ENCODE measurements at places on chromosomes 3 and 15.
A peak's percentile ranks its signal among the peaks of the same experiment; 100 is the strongest.

DNA sequence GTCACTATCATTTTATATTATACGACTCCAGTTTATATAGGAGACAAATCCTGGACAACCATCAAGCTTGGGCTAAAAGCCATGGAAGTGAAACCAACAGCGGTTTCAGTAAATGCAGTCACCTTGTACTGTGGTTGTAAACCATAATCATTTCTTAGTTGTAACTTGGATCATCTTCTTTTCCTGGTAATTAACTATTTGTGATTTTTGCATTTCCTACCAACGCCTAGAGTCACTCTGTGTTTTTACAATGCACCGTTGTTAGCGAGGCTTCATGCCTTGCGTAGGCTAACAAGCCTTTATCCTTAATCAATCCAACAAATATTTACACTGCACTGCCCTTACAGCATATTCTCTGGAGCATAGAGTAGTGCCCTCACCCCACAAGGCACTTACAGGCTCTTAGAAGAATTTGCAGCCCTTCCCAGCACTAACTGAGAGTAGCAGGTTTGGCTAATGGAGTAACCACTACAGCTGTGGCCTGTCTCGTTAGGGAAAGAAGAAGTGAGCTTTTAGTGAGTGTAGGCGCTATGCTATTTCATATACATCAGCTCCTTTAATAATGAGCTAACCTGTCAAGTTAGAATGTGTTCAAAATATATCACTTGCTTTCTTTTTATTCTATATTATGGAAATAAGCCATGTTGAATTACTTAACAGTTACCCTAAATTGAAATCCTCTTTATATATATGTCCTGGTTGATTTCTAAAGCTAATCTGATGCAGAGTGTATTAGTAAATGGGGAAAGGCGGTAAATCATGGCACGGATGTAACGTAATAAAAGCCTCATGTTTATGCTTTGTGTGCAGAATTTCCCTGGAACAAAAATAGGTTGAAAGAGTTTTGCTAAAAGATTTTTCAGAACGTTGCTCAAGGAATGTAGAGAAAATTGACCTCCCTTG is 62.8 kb downstream of the ABHD2 start:
- peak; percentile 40 for DNase-seq

GRCh38 chr15:62075595-62076277 is 9.0 kb downstream of the C2CD4A start:
- DNase-seq = no peak

- no peak for DNase-seq
These were observed 4.5 kb upstream of the ULK3 start for GRCh38 chr15:74847432-74847831.

DNA sequence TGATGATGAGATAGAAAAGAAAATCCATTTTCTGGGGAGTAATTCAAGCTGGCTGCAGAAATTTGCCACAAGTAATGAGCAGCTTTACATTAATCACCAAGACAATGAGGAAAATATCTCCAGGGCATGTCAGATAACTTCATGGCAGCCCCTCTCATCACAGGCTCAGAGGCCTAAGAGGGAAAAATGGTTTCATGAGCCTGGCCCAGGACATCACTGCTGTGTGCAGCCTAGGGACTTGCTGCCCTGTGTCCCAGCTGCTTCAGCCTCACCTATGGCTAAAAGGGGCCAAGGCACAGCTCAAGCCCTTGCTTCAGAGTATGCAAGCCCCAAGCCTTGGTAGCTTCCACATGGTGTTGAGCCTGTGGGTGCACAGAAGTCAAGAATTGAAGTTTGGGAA is 161.7 kb downstream of the OPA1 start:
- DNase-seq = no peak

DNA sequence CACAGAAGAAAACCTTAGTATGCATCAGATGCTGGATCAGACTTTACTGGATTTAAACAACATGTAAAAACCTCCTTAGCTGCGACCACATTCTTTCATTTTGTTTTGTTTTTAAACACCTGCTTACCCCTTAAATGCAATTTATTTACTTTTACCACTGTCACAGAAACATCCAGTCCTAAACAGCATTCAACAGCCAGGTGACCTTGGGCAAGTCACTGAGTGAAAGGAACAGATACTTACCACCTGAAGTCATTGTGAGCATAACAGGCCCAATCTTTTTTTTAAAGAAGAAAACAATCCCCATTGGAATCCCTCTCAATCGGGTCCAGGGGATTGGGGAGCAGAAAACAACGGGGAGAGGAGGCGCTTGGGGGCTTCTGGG is 390 bp downstream of the STARD5 start:
- no peak for DNase-seq

GRCh38 chr3:130515755-130516154 is 1.2 kb upstream of the COL6A6 start:
- DNase-seq = no peak

GRCh38 chr3:34703053-34703452 is 904.6 kb downstream of the PDCD6IP start:
- DNase-seq = no peak

DNA sequence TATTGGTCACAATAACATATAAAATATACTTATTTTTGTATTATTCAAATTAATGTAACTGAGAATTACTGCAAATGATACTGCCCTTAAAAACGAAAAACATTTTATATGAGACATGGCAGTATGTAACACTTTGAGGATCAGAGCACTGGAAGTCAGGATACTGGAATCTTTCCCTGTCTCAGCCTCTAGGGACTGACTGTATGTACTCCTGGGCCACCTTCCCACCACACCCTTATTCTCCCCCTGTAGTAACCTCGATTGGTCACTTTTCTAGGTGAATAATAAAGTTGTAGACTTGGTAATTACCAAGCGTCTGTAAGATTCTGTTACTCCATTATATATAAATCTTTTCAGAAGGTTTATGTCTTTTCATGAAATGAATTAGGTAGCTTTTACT is 43.0 kb downstream of the LRRC49 start:
- no peak for DNase-seq

DNA sequence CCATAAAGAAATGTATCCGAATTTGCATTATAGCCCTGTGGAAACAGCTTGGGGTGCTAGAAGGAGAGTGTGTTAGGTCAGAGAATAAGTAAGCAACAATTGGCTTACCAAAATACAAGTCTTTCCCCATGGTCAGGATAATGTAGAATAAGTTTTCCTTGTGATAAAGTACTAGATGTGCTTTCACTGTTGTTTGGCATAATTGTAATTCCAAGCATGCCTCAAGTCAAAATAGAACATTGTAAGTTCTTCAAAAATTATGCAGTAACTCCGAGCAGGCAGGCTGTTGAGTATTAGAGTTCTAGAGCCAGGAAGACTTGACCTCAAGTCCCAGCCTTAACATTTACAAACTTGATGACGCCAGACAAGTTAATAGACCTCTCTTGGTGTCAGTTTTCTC is 242.0 kb downstream of the TUSC7 start:
- DNase-seq = no peak

GRCh38 chr15:38238311-38238710 is 14.3 kb upstream of the SPRED1 start:
- DNase-seq = no peak

- DNase-seq = no peak
These were observed 15.1 kb downstream of the TLNRD1 start for GRCh38 chr15:81015621-81016488.

- DNase-seq = no peak
These were observed 247.8 kb downstream of the OTOL1 start for GRCh38 chr3:161744366-161744765.

- no peak for DNase-seq
These were observed 310.1 kb upstream of the RGMA start for GRCh38 chr15:93399121-93399520.

DNA sequence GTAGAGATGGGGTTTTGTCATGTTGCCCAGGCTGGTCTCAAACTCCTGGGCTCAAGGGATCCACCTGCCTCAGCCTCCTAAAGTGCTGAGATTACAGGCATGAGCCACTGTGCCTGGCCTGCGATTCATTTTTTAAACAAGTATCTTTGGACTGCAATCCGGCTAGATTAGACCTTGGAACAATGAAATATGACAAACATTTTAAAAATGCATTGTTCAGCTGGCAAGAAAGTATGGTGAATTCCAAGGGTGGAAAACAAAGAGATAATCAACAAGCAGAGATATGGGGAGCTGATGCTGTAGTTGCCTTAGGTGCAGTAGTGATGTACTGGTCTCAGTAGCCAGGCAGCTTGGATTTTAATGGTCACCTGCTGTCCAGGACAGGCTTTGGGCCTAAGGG is 95.8 kb upstream of the GOLGA8J start:
- no peak for DNase-seq

Measured in Kasumi-1 (cell line).